Activated naive CD8-positive, alpha-beta T cell treated with anti-CD3 and anti-CD28 coated beads for 36 hours (primary cell): ENCODE measurements at places on chromosomes 3 and 15. TPM values are rescaled to one million over a fixed set of nuclear protein-coding genes. Genes with fewer than 3 reads are reported as not detected.

DNA sequence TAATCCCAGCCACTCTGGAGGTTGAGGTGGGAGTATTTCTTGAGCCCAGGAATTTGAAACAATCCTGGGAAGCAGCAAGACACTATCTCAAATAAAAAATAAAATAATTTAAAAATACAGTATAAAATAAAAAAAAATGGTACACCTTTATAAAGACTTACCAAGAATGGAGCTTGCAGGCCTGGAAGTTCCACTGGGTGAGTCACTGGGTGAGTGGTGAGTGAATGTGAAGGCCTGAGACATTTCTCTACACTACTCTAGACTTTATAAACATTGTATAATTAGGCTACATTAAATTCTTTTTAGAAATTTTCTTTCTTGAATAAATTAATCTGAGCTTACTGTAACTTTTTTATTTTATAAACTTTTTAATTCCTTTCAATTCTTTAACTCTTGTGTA lies 609.1 kb upstream of the BCHE start:
- no peaks in the 10 kb centered on the region for H3K36me3 ChIP-seq
- H3K4me1 ChIP-seq, result no peaks in the 10 kb centered on the region
- H3K4me3 ChIP-seq, result no peak overlapping the region
- DNase-seq, result no peak

- no peaks in the 10 kb centered on the region for H3K27me3 ChIP-seq
- DNase-seq, result peak; percentile 63
- H3K36me3 ChIP-seq, result peaks cover 7% of the 10 kb centered on the region
- peaks cover 34% of the 10 kb centered on the region for H3K4me1 ChIP-seq
- peak overlapping the region; percentile 83 for H3K27ac ChIP-seq
Measured at GRCh38 chr3:51024765-51025632, 350.3 kb downstream of the DOCK3 start.

DNA sequence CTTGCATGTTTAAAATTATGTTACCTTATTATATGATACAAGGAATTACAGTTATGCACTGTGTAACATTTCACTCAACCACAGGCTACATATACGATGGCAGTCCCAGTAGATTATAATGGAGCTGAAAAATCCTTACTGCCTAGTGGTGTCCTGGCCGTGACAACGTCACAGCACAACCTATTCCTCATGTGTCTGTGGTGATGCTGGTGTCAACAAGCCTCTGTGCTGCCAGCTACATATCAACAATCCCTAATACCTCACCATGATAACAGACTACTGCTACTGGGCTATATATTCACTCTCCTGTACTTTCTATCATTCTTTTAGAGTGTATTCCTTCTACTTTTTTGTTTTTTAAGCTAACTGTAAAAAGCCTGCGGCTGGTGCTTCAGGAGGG lies 80.2 kb upstream of the OCA2 start:
- no peaks in the 10 kb centered on the region for H3K4me1 ChIP-seq
- peaks cover 14% of the 10 kb centered on the region for H3K36me3 ChIP-seq
- DNase-seq, result no peak
- H3K4me3 ChIP-seq, result no peak overlapping the region
- H3K27ac ChIP-seq, result no peak overlapping the region

- peaks cover 8% of the 10 kb centered on the region for H3K4me1 ChIP-seq
- no peaks in the 10 kb centered on the region for H3K36me3 ChIP-seq
- no peak overlapping the region for H3K4me3 ChIP-seq
- H3K27ac ChIP-seq, result no peak overlapping the region
- DNase-seq, result no peak
- peaks cover 16% of the 10 kb centered on the region for H3K27me3 ChIP-seq
Measured at GRCh38 chr15:26087881-26088280, 224.8 kb upstream of the ATP10A start.

GRCh38 chr3:162138509-162138908 lies 641.9 kb downstream of the OTOL1 start:
- peaks cover 5% of the 10 kb centered on the region for H3K4me1 ChIP-seq
- no peak for DNase-seq
- H3K4me3 ChIP-seq, result no peak overlapping the region
- H3K27me3 ChIP-seq, result no peaks in the 10 kb centered on the region

DNA sequence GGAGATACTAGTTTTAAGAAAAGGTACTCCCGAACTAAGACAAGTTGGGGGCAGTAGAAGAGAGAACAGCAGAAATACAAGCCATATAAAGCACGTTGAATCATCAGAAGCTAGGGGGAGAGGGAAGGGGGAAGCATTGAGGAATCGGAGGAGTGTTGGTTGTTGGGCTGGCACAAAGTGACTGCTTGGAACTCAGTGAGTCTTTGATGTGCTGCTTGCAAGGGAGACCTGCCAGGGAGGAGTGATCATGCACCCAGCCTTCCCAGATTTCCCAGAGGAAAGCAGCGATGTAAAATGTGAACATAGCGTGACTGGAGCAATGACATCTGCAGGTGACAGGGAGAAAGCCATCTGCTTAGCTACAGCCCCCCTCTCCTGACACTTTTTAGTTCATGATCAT lies 192.4 kb upstream of the IL12A start:
- no peaks in the 10 kb centered on the region for H3K36me3 ChIP-seq
- H3K4me1 ChIP-seq, result no peaks in the 10 kb centered on the region
- no peak overlapping the region for H3K27ac ChIP-seq
- H3K27me3 ChIP-seq, result peaks cover 8% of the 10 kb centered on the region

- H3K4me3 ChIP-seq, result no peak overlapping the region
- no peaks in the 10 kb centered on the region for H3K4me1 ChIP-seq
- no peaks in the 10 kb centered on the region for H3K36me3 ChIP-seq
- peaks cover 9% of the 10 kb centered on the region for H3K27me3 ChIP-seq
- no peak overlapping the region for H3K27ac ChIP-seq
Measured at GRCh38 chr15:93719921-93720351, 511.4 kb upstream of the MCTP2 start.

DNA sequence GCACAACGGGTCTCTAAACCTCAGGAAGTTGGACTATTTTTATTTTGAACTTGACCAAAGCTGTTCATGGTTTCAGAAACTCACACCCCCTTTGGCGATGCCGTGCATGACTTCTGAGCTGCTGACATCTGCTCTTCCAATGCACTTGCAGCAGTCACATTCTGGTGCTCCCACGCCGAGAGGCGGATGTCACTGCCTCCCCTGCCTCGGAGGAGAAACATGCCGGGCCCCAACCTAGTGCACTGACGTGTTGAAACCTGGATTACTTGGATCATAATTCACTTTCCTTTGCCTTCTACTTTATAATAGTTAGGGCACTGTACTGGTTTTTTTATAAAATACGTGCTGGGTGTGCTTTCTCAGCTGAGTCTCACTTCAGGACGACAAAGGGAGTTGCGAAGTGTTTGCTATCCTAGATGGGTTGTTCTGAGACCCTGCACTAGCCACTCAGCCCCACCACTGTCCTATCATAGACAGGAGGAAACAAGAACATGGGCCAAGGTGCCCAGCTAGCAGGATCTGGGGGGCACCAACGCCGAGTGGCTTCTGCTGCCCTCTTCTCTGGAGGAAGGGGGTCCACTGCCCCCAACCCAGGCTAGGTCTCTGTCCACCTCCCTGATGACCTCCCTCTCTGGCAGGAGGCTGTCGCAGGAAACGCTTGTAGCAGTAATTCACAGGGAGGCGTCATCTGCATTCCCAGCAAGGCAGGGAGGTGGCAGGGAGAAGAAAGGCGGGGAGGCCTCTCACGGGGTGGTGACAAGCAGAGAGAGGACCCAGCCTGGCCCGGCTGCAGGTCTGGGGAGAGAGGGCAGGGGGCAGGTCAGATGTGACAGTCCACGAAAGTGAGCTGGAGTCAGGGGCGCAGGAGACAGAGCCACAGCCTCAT lies 158.8 kb upstream of the IQSEC1 start:
- no peak overlapping the region for H3K27ac ChIP-seq
- peaks cover 8% of the 10 kb centered on the region for H3K27me3 ChIP-seq
- peaks cover 19% of the 10 kb centered on the region for H3K4me1 ChIP-seq

GRCh38 chr3:40989141-40990061 lies 209.9 kb upstream of the CTNNB1 start:
- H3K4me3 ChIP-seq, result no peak overlapping the region
- no peaks in the 10 kb centered on the region for H3K4me1 ChIP-seq
- no peaks in the 10 kb centered on the region for H3K36me3 ChIP-seq

- peaks cover 42% of the 10 kb centered on the region for H3K4me1 ChIP-seq
- H3K27me3 ChIP-seq, result no peaks in the 10 kb centered on the region
- peaks cover 3% of the 10 kb centered on the region for H3K36me3 ChIP-seq
- H3K27ac ChIP-seq, result no peak overlapping the region
- DNase-seq, result no peak
Measured at GRCh38 chr3:189334064-189334920, 162.5 kb downstream of the TPRG1 start.

DNA sequence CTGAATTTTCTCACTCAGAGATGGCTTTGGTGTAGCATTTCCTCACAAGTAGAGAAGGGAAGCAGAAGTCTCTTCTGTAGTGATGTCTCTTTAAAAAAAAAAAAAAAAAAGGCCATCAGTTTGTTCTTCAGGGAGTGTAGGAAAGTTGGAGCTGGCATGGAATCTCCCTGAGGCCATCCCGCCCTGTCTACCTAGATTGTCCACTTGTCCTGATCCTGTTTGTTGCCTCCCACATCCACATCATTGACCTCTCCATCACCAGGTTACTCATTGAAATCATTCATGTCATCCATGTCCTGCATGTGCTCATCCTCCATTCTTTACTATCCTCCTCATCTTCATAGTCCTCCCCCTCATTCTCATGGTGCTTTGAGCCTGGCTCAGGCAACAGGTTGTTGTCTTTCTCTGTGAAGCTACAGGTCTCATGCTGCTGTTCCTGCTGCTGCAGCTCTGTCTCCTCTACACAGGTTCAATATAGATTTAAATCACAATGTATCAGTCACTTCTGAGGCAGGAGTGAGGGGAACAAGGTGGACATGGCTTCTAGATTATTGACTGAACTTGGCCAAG lies 556.3 kb upstream of the NAALADL2 start:
- no peak overlapping the region for H3K27ac ChIP-seq
- no peaks in the 10 kb centered on the region for H3K4me1 ChIP-seq
- no peaks in the 10 kb centered on the region for H3K36me3 ChIP-seq
- peaks cover 4% of the 10 kb centered on the region for H3K27me3 ChIP-seq
- no peak overlapping the region for H3K4me3 ChIP-seq

DNA sequence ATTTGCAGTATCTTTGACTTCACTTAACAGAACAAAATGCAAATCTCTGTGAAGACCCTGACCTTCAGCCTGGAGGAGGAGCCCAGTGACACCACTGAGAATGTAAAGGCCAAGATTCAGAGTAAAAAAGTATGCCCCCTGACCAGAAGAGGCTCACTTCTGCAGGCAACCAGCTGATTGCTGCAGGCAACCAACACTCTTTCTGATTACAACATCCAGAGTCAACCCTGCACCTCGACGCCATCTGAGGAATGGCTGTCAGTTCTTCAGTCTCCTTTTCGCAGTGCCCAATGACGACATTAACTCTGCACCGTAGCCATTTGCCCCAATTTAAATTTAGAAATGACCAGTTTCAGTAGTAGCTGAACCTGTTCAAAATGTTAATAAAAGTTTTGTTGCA lies 14.9 kb downstream of the ATP13A3 start:
- no peak for DNase-seq
- H3K4me3 ChIP-seq, result no peak overlapping the region
- H3K27me3 ChIP-seq, result no peaks in the 10 kb centered on the region
- no peak overlapping the region for H3K27ac ChIP-seq
- peaks cover 3% of the 10 kb centered on the region for H3K36me3 ChIP-seq

Gene ITGA11
- total RNA-seq, result 1.7 TPM

Gene BLM
- total RNA-seq, result 49.8 TPM

Gene SUCLG2
- 64.2 TPM for total RNA-seq

Gene SLC2A2
- not detected for total RNA-seq

Gene UCN2
- not detected for total RNA-seq

Gene SCG3
- total RNA-seq, result not detected

Gene C3orf49
- total RNA-seq, result not detected
